Neural progenitor cell (in vitro differentiated cells): ENCODE measurements at places on chromosomes 3 and 15.

DNA sequence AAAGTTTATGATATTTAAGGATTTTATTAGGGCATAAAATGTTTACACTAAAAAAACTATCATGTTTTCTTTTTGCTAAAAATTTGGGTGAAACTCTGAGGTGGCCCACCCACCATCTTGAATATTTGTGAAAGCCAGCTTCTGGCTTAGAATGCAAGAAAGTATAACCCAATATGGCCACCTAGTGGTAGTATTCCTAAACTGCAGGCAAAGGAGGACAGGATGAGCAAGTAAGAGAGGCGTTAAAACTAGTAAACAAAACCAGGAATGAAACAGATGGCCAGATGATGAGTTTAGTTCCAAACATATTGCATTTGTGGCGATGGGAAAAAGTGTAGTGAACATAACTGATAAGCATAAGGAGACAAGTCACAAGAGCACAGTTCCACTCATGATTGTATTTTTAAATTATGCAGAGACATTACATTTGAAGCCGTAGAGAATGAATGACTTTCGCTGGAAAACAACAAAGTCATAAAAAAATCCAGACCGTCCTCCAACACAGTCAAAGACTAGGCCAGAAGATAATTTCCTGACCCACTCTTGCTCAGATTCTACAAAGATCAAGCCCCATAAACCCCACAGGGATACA is 103.3 kb upstream of the PRTG start:
- DNase-seq = peak; percentile 76

- peak; percentile 20 for DNase-seq
These were observed 12.2 kb downstream of the ROBO2 start for GRCh38 chr3:77052051-77052501.

DNA sequence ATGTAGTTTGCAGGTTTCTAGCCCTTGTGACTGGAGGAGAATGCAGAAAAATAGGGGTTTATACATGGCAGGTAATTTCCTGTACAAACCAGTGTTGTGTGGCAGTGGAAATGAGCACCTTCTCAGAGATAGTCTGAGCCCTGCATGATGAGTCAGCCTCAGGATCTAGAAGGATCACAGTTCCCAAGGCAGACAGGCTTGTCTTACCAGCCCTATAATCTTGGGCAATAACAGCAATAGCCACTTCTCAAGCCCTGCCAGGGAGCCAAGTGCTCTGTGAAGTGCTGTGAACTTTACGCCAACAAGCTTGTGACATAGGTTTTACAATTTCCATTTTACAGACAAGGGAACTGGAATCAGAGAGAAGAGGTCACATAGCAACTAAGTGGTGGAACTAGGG is 89.4 kb downstream of the CD47 start:
- DNase-seq = no peak

DNA sequence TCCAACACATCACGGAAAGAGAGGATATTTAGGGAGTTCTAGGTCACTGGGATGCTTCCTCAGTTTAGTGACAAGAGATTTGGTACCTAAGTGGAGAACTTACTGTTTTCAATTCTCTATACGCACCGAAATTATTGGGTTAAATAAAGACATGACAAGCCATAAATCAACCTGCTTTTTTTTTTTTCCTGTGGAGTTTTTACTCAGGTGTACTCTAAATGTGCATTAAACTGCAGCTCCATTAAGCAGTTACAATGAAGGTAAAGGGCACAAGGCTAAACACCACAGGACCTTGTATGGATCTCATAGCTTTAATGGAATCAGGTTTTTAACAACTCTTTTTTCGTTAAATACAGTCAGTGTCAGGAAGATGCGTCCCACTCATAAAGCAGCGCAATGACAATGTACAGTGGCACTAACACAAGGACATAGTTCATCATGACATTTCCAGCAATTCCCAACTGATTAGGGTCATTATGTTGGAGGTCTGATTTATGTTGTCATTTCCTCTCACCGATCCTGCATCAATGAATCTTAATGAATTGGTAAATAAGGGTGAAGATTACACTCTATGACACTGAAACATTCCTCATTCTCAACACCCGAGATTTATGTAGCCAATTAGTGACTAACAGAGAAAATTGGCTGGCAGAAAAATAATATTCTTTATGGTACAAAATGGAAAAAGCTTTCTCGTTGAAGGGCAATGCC is 355.2 kb downstream of the FOXP1 start:
- DNase-seq = no peak

DNA sequence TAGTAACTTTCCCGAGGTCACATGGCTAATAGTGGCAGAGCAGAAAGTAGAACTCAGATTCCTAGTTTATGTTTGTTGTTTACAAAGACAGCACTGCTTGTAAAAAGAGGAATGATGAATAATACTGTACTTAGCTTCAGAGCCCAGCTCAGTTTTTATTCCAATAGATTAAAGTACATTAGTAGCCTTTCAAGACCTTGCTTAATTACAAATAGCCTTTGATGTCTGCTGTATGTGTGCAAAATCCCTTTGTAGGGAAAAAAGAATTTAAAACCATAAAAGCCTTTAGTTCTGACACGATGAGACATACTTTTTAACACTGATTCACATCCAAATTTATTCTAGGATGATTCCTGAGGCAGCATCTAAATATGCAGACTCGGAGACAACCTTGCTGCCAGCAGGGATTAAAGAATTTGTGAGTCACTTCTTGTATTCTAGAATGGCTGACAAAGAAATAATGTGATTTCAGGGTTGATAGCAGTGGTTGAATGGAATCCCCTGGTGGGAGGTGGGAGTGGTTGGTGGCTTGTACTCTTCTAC is 324.2 kb upstream of the TGFBR2 start:
- peak; percentile 70 for DNase-seq

- DNase-seq = no peak
These were observed 141.2 kb upstream of the GADL1 start for GRCh38 chr3:31035681-31036080.

- DNase-seq = no peak
These were observed 39.7 kb upstream of the MLF1 start for GRCh38 chr3:158531334-158531733.

DNA sequence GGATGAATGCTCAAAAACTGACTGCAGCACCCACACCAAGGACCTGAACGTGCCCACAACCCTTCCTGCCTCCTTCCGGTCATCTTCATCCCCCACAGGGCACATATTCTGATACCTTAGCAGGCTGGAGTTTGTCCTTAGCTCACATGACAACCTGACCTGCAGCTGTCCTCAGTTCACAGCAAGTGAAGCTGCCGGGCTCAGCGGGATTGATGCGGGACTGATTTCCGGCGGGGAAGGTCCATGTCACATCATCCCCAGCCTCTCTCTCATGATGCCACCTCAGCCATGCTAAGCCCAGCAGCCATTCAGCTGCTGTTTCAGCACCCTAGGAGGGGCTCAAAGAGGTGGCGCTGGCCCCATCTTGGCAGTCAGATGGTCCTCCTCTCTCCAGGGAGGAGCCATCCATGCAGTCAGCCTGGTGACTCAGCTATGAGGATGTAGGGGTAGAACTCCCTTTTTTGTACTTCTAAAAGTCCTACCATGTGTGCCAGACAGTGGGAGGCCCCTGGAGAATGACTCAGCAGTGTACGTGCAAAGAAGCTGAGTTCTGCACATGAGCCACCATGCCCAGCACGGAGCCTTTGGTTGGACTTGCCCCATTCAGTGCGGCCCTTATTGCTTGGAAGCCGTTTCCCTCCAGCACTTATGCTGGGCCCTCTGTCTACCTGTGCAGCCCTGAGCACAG is 9.5 kb downstream of the CA12 start:
- DNase-seq = no peak

- DNase-seq = no peak
These were observed 85.5 kb downstream of the NCEH1 start for GRCh38 chr3:172625404-172625803.

- no peak for DNase-seq
These were observed 51.0 kb downstream of the PAK2 start for GRCh38 chr3:196790636-196791035.

GRCh38 chr15:76898102-76898501 is 7.0 kb downstream of the SCAPER start:
- DNase-seq = no peak

DNA sequence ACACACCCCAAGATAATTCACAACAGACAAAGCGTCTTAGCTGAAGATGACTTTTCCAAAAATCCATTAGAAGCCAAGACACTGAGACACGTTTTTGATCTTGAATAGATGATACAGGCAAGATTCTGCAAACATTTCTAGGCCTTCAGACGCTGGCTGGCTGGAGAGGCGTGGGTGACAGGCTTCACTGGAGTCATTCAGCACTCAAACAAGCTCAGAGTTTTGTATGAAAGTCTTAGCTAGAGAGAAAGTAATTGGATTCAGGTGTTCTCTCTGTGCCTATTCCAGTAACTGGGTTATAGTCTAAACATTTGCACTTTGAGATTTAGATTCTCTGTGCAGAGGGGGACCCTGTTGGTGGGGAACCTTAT is 147.7 kb upstream of the BHLHE40 start:
- DNase-seq = no peak

- peak; percentile 64 for DNase-seq
These were observed 451 bp downstream of the ONECUT1 start for GRCh38 chr15:52789601-52790168.

DNA sequence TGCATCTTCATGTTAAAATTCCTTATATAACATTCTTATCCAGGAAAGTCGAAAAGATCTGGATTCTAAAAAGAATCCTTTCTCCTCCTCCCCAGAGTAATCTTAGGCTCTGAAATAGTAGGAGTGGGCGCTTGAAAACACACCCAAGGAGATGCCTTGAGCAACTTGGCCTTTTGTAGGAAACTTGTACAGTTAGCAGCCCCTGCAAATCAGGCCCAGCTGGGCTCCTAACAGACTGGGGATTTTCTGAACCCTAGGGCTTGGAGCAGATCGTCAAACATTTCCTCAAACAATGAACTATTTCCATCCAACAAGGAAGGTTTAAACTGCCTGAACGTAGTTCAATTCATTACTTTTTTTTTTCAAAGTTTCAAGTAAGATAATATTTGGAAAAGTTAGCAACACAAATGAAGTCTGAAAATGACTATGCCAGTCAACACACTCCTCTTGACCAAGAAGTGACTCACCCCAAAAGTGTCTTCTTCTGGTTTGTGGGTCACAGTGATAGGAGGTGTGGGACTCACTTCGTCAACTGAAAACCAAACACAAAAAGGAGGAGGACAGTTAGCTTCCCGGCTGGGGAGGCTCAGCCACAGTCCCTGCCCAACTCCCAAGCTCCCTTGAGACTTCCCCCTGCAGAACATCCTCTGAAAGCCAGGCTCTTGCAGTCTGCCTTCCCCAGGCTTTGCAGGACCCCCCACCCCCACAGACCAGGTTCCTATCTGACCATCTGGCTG is 129.7 kb downstream of the NTRK3 start:
- DNase-seq = no peak

DNA sequence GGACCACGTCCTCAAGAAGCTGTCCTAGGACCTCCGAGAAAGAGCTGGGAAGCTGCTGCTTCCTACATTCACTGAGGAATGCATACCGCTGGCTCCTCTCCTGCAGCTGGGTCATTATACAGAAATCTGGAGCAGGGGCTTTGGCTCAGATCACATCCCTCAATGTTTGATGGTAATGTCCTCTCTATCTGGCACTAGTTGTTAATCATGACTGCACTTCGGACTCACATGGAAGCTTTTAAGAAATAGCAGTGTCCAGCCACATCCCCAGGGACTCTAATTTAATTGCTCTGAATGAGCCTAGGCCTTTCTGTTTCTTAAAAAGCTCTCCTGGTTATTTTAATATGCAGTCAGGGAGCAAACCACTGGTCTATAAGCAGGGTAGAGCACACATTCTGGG is 25.7 kb upstream of the MYRIP start:
- DNase-seq = no peak

DNA sequence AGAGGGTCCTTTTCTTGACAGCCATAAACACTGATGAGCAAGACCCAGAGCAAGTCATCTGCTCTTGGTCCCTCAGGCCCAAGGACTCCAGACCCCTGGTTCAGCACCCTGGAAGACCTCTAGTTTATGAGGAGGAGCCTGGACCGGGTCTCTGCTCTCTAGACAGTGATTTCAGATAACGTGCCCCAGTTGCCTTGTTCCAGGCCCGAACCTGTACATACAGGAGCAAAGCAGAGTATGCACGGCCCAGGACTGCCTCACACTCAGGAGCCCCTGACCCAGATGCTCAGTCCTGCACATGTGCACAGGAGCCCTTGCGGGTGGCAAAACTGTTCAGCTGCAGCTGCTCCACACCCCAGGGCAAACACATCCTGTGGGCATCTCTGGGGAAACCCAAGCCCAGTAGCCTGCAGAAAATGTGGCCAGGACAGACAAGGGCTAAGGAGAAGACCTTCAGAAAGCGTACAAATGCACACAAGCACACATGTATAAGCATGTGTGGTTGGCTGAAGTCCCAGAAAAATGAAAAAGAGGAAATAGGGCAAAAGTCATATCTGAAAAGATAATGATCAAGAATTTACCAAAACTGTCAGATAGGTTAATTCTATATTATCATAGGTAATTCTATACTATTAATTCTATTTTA is 59.9 kb upstream of the CORO2B start:
- no peak for DNase-seq

DNA sequence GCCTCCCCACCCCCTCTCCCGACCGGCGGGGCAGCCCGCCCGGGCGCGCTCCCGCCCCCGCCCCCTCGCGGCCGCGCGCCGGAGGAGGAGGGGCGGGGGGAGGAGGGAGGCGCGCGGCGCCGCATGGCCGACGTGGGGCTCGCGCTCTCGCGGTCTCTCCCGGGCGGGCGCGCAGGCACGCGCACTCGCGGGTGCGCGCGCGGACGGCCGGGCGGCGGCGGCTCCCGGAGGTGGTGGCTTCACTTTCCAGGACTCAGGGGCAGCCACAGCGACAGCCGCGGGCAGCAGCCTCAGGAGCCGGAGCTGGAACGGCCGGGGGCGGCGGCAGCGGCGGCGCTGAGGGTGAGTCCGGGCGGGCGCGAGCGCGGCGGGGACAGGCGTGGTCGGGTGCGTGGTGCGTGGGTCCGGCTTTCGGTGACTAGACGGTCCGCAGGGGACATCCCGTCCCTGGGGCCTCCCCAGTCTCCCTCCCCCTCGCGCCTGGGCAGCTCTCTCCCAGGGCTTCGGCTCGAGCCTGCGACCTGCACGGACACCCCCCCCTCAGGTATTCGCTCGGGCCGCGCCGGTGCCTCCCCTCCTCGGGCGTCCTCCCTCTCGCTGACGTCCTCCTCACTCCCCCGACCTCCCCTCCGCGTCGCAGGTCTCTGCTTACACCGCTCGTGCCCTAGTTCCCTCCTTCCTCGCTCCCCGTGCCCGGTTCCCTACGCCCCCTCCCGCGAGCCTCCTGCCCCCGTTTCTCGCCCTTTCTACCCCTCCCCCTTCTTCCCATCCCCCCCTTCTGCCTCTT is at the start of gene UBE2E2:
TSS of gene UBE2E2 (plus strand) at position 407 of the 787 bp plus-strand sequence.
- DNase-seq = peak; percentile 91
